ENCODE measurements at places on chromosomes 5 and 9.
A peak's percentile ranks its signal among the peaks of the same experiment; 100 is the strongest.

DNA sequence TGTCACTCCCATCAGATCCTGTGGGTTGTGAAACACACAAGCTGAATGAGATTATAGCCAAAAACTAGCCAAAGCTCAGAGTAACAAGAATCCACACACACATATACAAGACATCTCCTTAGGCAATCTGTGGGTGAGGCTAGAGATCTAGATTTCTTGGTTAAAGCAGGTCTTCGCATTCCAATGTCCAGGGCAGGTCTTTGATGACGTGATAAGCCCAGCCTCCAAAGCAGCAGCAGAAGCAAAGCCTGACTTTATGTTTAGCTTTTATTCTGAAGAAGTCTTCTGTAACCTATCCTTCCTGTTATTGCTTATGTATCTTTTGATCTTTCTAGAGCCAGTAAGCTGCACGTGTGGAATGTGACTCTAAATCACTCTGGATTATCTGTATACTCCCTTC lies 199.1 kb upstream of the SLC30A5 start:
- no peak for DNase-seq

GRCh38 chr5:50302815-50303490 lies 138.1 kb downstream of the EMB start:
- no peak for DNase-seq

DNA sequence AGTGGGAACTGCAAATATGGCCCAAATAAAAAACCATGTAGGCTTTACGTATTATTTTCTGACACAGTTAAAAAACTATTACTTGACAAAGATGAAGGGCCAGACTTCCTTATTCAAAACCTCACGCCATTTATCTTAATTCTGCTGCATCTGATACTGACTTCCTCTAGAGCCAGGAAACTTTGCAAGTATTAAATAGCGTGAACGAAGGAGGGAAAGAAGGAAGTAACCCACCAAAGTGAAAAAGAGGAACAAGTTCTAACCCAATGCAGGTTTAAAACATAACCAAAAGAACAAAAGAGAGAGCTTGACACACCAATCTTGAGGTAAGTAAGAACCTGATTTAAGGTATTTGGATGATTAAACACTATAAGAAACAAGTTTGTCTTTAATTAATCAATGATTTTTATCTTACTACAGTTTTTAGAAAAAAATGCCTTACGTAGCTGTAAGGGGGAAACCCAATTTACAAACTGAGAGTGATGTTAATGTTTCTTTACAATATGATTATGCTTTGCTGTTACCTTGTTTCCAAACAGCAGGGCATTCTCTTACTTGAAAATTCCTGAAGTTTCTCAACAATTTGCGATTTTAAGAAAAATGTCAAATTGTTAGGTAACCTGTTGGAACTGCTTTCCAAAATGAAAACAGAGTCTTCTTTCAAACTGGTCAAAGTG lies at the start of gene GAPT:
Gene GAPT (plus strand): TSS at position 220 of the 677 bp plus-strand sequence. CDS start 3,102 bp downstream, outside the sequence.
- DNase-seq, result peak; percentile 46

- no peak for DNase-seq
Measured at GRCh38 chr5:109691996-109692395, 2.3 kb downstream of the MAN2A1 start.

- no peak for DNase-seq
Measured at GRCh38 chr5:100690036-100690560, 154.9 kb downstream of the FAM174A start.
